Fibroblast of skin of back (primary cell): ENCODE measurements at places on chromosomes 1 and 21.
A peak's percentile ranks its signal among the peaks of the same experiment; 100 is the strongest.

DNA sequence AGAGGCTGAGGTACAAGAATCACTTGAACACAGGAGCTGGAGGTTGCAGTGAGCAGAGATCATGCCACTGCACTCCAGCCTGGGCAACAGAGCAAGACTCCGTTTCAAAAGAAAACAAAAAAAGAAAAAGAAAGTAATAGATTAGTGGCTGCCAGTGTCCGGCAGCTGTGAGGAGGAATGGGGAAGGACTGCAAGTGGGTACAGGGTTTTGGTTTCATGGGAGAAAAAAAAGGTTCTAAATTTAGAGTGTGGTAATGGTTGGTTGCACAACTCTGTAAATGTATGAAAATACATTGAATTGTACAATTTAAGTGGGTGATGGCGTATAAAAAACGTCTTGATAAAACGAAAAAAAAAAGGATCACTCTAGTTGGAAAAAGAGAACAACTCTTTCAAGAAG is 6.7 kb downstream of the TAF1A start:
- no peak for DNase-seq

DNA sequence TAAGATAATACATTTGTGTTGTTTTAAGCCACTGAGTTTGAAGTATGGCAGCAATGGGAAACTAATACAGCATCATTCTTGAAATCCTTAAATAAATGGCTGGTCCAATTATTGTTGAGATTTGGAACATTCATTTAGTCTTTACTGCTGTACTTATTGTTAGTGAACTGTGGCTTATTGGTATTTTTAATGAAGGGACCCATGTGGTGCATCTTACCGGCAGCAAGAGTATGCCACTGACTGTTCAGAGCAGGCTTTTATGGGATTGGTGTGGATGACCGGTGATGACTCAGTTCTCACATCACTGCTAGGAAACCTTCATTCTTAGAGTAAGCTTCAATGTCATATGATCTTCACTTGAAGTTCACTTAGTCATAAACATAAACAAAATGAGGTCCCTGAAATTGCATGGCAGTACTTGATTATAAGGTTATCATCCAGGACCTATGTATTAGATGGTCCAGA is 31.5 kb downstream of the PRKAA2 start:
- DNase-seq, result peak; percentile 74

- no peak for DNase-seq
Observed at GRCh38 chr1:67753776-67754525, 69.0 kb downstream of the GADD45A start.

- DNase-seq, result peak; percentile 46
Observed at GRCh38 chr1:241637046-241637590, 3.1 kb downstream of the CHML start.

GRCh38 chr21:23853796-23854379 is 1753.4 kb downstream of the MRPL39 start:
- peak; percentile 32 for DNase-seq

DNA sequence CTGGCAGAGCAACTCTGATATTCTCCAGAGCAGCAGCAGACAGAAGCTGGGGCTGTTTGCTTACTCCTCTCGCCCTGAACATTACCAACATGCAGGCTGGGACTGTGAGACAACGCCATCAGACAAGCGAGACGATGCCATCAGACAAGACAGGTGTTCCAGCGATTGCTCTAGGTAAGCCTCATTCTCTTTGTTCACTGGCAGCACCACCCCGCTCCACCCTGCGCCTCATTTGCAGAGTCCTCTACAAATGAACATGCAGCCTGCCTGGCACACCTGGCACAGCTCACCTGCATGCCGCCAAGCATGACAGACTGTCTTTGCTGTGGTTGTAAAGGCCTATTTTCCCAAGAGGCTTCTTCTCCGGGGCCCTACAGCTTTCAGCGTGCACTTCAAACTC is 346.2 kb downstream of the SMYD3 start:
- no peak for DNase-seq

GRCh38 chr1:243230914-243231313 is 24.2 kb downstream of the CEP170 start:
- peak; percentile 40 for DNase-seq

DNA sequence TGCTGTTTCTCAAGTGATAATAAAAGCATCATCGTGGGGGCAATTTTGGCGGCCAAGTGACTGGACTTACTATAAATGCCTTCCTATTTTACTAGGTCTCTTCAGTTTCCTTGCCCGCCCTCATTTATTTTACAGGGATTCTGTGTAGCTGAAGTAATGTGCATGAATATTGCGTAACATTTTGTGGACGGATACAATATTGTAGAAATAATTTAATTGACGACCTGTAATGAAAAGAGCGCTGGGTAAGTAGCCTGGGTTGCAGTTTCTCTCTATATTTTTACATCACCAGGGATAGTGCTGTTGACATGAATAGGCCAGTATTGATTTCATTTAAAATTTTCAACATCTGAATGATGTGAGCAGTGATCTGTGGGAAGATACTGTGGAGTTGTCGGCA is 28.1 kb upstream of the LMO4 start:
- no peak for DNase-seq

- no peak for DNase-seq
Observed at GRCh38 chr1:60575326-60575977, 501.9 kb upstream of the C1orf87 start.

DNA sequence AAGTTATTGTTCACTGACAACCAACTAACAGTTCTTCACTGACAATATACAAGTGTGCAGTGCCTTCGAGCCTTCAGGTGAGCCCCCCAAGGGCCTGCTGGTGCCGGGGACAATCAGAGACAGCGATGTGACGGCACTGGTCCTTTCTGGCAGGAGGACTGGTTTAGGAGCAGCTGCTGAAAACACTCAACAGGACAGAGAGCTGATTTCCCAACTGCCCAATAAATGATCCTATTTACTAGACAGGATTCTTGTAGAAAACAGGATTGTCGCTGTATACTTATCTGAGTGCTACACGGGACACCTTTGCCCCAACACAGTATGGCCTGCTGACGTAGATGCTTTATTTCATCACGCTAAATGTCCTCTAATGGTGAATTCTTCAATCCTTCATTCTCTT is 65.4 kb downstream of the TP53BP2 start:
- DNase-seq, result no peak
